ENCODE measurements at places on chromosomes 6 and 20. TPM values are rescaled to one million over a fixed set of nuclear protein-coding genes. Genes with fewer than 3 reads are reported as not detected.

GRCh38 chr6:35436071-35436857 lies 15.9 kb upstream of the FANCE start:
- DNase-seq: no peak

- no peak for DNase-seq
Observed at GRCh38 chr6:41460742-41461336, 85.3 kb upstream of the FOXP4 start.

DNA sequence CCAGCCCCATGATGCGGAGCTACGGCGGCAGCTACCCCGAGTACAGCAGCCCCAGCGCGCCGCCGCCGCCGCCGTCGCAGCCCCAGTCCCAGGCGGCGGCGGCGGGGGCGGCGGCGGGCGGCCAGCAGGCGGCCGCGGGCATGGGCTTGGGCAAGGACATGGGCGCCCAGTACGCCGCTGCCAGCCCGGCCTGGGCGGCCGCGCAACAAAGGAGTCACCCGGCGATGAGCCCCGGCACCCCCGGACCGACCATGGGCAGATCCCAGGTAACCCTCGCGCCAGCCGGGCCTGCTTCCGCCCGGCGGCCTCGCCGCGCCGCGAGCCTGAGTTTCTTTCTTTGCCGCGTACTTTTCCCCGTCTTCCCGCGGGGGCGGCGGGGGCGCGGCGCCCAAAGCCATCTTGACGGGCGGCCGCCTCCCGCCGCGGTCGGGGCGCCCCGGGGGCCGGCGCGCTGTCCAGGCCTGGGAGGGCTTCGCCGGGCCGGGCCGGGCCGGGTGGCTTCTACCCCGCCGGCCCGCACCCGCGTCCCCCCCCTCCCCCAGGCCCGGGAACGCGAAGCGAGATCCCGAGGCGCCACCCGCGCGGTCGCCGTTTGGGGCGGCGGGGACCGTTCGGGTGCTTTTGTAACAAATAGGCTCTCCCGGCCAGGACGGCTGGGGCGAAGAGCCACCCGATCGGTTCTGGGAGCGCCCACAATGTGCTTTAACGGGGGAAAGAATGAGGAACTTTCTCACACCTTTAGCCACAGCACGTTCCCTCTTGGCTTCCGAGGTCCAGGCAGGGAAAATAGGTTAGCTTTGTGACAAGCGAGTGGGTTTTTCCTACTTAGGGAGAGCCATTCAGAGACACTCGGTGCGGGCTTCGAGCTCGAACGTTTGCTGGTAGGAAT lies 2.3 kb downstream of the ARID1B start:
- DNase-seq: peak; percentile 40

The TEAD3 gene
- 25.5 TPM for total RNA-seq

DNA sequence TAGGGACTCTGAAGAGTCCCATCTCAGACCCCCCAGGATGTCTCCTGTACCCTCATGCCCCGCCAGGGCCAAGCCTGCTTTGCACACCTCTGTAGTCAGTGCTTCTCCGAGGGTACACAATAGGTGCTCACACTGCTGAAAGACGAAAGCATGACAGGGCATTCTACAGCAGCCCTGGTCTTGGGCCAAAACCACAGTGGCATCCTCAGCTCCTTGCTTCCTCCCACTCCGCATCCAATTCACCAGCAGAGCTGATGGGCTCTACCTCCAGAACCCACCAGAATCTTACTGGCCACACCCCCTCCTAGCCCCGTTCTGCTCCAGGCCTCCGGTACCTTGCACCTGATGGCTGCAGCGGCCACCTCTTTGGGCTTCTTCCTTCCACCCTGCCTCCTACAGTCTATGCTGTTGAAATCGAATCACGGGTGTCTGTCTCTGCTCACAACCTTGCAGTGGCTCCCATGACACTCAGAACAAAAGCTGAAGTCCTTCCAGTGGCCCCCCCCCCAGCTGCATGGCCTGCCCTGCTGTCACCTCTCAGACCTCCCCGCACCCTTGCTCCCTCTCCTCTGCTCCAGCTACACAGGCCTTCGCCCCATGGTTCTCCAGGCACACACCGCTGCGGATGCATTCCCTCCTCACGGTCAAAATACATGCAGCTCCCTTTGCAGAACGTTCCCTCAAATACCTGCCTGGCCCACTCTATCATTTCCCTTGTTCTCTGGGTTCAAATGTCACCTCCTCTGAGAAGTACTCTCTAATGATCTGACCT lies 1.2 kb downstream of the ANGPT4 start:
- no peak for DNase-seq

The EHMT2 gene
- 30.5 TPM for total RNA-seq

The IMPG1 gene
- not detected for total RNA-seq

DNA sequence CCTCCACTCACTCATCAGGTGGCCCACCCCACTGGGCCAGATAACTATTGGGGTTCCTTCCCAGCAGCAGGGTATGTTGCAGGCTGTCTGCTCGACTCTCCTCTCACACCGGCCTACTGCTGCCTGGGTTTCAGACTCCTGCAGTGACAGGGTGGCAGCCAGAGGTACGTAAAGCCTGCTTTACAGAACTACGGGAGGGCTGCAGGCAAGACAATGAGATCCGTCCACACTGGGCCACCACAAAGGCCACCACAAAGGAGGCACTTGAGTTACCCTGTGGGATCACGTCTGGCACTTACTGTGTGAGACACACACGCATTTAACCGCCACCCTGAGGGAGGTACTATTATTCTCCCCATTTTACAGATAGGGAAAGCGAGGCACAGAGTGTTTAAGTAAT lies 78.5 kb downstream of the NFATC2 start:
- no peak for DNase-seq

DNA sequence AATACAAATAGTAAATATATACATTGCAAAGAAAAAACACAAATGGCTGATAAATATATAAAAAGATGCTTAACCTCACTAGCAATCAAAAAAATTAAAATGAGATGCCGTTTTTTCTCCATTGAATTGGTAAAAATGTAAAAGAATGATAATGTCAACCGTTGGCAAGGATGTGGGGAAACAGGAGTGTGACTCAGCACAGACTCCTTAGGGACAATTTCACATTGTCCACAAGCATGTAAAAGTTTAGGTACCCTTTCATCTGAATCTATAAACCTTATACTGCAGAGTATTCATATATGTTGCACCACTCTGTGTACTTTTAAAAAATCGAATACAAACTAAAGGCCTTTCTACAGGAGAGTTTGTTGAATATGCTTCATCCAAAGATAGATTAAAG lies 143.1 kb upstream of the RREB1 start:
- no peak for DNase-seq

DNA sequence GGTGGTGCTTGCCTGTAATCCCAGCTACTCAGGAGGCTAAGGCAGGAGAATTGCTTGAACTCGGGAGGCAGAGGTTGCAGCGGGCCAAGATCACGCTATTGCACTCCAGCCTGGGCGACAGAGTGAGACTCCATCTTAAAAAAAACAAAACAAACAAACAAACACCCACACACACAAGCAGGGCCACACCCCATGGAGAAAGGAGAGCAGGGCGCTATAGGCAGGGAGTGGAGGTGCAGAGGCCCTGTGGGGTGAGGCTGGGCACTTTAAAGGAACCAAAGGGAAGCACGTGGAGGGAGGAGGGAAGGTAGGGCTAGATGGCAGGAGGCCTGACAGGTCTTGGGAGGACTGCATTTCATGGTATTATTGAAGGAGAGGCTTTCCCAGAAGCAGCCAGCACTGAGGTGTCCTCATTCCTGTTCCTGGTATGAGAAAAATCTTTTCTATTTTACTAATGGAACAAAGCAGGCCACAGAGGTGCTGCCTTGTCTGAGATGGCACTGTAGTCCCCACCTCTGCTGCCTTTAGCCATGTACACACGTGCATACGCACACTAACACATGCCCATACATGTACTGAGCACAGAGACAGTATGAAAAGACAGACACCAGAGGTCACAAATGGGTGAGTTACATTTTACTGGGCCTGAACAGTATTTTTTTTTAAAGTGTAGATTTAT lies 44.0 kb downstream of the BCAS4 start:
- no peak for DNase-seq

The GMPR gene
- total RNA-seq: 5.6 TPM

Data from left colon (tissue), 2 donors.